Progenitor cell of endocrine pancreas (in vitro differentiated cells): ENCODE measurements at places on chromosomes 1 and 21.

GRCh38 chr1:34268311-34268954, 91.7 kb downstream of the C1orf94 start:
- DNase-seq, result no peak

- no peak for DNase-seq
These were observed 263.1 kb downstream of the GRIK3 start for GRCh38 chr1:36771240-36771639.

GRCh38 chr1:211609120-211610024, 30.4 kb upstream of the SLC30A1 start:
- DNase-seq, result no peak

GRCh38 chr1:9441451-9442133, 97.7 kb upstream of the SLC25A33 start:
- no peak for DNase-seq

DNA sequence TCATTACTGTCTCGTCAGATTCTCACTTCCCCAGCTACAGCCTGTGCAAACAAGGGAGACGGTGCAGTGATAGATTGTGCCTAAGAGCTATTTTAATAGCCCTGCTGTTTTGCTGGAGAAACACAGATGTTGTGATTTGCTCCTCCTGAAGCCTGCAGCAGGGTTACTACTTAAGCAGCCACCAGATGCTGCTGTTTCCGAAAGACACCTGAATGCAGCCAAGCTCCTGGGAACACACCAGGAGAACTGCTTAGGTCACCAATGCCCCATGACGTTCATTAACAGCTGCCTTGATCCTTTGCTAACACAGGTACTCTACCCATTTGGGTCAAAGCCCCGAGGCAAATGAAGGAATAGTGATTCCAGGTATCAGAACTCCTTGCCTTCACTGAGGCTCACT, 411.8 kb upstream of the DAB1 start:
- no peak for DNase-seq

- DNase-seq, result no peak
These were observed 2.6 kb downstream of the TXNIP start for GRCh38 chr1:145993618-145994390.

DNA sequence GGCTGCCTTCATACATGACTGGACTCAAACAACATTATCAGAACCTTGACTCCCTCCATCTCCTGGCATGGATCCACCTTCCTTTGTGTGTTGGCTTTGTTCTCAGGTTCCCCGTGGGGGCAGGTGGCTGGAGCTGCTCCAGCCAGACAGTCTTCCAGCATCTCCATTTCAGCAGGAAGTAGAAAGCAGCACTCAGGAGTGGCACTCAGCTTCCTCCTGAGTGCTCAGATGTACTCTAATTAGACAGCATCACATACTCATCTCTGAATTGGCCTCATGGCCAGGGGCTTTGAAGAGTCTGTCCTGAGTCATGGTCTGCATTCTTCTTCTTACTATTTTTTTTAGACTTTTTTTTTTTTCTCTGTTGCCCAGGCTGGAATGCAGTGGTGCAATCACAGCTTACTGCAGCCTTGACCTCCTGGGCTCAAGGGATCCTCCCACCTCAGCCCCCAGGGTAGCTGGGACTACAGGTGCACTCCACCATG, 27.9 kb downstream of the OVAAL start:
- no peak for DNase-seq

DNA sequence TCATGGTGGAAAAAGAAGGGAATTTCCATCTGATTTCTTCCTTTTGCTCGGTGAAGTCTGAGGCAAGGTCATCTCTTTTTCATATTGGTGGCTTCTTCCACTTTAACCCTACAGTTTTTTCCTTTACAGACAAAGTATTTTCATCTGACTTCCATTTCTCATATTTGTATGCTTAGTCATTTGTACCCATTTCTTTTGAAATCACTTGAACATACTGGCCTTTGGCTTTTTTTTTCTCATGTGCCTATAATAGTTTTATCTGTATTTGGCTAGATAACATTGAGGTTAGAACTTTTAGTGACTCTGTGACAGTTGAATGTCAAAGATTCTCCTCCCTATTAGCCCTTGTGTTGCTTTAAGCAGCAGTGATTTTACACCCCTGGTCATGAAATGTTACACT, 27.7 kb downstream of the IL12RB2 start:
- no peak for DNase-seq

GRCh38 chr1:52343979-52344378, 22.0 kb downstream of the CC2D1B start:
- no peak for DNase-seq
